ENCODE measurements at places on chromosomes 6 and 20. TPM values are rescaled to one million over a fixed set of nuclear protein-coding genes. Genes with fewer than 3 reads are reported as not detected.

Gene NFYA
- 9.8 TPM for total RNA-seq

Gene MLIP
- total RNA-seq: 6.1 TPM

Gene HLA-DQA2
- total RNA-seq: not detected

Gene VAPB
- 11.3 TPM for total RNA-seq

Gene PAX1
- not detected for total RNA-seq

Gene RIPPLY2
- not detected for total RNA-seq

Gene BFSP1
- total RNA-seq: 8.7 TPM

Gene KIAA1755
- total RNA-seq: not detected

Gene SAMD3
- total RNA-seq: not detected

Gene OR2B6
- not detected for total RNA-seq

Gene TBXT
- not detected for total RNA-seq

Gene DLL1
- total RNA-seq: 1.2 TPM

Gene EHMT2
- 35.4 TPM for total RNA-seq

Gene ARMH2
- total RNA-seq: not detected

Gene ALDH8A1
- total RNA-seq: not detected

All from mammary microvascular endothelial cell (primary cell).